ENCODE measurements at places on chromosomes 11 and 22. TPM values are rescaled to one million over a fixed set of nuclear protein-coding genes. Genes with fewer than 3 reads are reported as not detected.

The APOBEC3B gene
- not detected for total RNA-seq

The TYR gene
- not detected for total RNA-seq

The GGTLC2 gene
- total RNA-seq = not detected

The CTNND1 gene
- total RNA-seq = 101 TPM

The KRTAP5-10 gene
- not detected for total RNA-seq

The CRYAB gene
- 493 TPM for total RNA-seq

The CHST1 gene
- total RNA-seq = 3.5 TPM

The DMC1 gene
- 1.7 TPM for total RNA-seq

The GNAZ gene
- 72.3 TPM for total RNA-seq

The RGL4 gene
- not detected for total RNA-seq

The LRRC74B gene
- total RNA-seq = not detected

The TECTA gene
- 0.97 TPM for total RNA-seq

The APOL3 gene
- total RNA-seq = 36.5 TPM

The ELFN2 gene
- not detected for total RNA-seq

The MRPL16 gene
- 47.9 TPM for total RNA-seq

The POTEH gene
- total RNA-seq = not detected

The IGLL1 gene
- not detected for total RNA-seq

The CNTF gene
- 2.1 TPM for total RNA-seq

The CAPN5 gene
- total RNA-seq = 11.3 TPM

The TRIM22 gene
- total RNA-seq = 27.1 TPM

The GLYAT gene
- not detected for total RNA-seq

The APOA4 gene
- not detected for total RNA-seq

The APLP2 gene
- total RNA-seq = 426 TPM

The APOBEC3G gene
- total RNA-seq = 4.1 TPM

The TMEM41B gene
- total RNA-seq = 16.1 TPM

The TMPRSS6 gene
- not detected for total RNA-seq

The GTSE1 gene
- total RNA-seq = not detected

The RBFOX2 gene
- total RNA-seq = 172 TPM

The HPX gene
- 1.2 TPM for total RNA-seq

The APOL4 gene
- total RNA-seq = 0.19 TPM

The SLC16A8 gene
- total RNA-seq = not detected

The NLRP6 gene
- 0.42 TPM for total RNA-seq

The TMEM121B gene
- total RNA-seq = 0.40 TPM

The PNPLA5 gene
- not detected for total RNA-seq

The SCARF2 gene
- total RNA-seq = 31.6 TPM

The DGCR6 gene
- total RNA-seq = 5.5 TPM

The SART1 gene
- total RNA-seq = 65.0 TPM

The FAT3 gene
- total RNA-seq = 15.4 TPM

The OR51Q1 gene
- not detected for total RNA-seq

The PATE4 gene
- not detected for total RNA-seq

The CD248 gene
- 37.8 TPM for total RNA-seq

The TESMIN gene
- 0.78 TPM for total RNA-seq

The CSF2RB gene
- total RNA-seq = 5.0 TPM

The UPK3A gene
- not detected for total RNA-seq

The CRACR2B gene
- 7.4 TPM for total RNA-seq

The XKR3 gene
- not detected for total RNA-seq

The TRMT112 gene
- 281 TPM for total RNA-seq

The ALDH3B1 gene
- total RNA-seq = 10.6 TPM

The ADORA2A gene
- total RNA-seq = 4.2 TPM

The OR51E2 gene
- 0.33 TPM for total RNA-seq

The CCDC116 gene
- 0.69 TPM for total RNA-seq

The MPPED2 gene
- 4.0 TPM for total RNA-seq

The OR52I1 gene
- total RNA-seq = not detected

The PHLDA2 gene
- total RNA-seq = 1.6 TPM

The HSCB gene
- total RNA-seq = 14.0 TPM

Data from esophagus muscularis mucosa (tissue), 4 donors.